ENCODE measurements at places on chromosomes 2 and 18.

GRCh38 chr2:187461294-187462261 lies 13.5 kb upstream of the CALCRL start:
- DNase-seq, result no peak

GRCh38 chr2:14884651-14885050 lies 252.1 kb downstream of the LRATD1 start:
- no peak for DNase-seq

DNA sequence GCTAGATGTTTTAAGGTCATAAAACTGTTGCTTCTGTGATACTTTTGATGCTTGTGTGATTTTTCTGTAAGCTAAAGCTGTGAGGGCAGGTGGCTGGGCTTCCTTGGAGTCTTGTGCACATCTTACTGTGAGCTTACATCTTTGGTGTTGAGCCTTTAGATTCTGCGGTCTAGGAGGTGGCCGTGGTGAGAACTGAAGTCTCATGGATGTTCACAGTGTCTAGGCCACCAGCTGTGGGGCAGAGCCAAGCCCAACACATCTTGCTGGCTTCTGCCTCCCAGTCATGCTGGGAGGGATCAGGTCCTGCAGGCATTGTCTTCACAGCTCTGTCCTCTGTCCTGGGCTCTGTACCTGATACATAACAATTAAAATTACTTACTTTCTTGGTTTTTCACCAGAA lies 219.7 kb upstream of the HS6ST1 start:
- no peak for DNase-seq

DNA sequence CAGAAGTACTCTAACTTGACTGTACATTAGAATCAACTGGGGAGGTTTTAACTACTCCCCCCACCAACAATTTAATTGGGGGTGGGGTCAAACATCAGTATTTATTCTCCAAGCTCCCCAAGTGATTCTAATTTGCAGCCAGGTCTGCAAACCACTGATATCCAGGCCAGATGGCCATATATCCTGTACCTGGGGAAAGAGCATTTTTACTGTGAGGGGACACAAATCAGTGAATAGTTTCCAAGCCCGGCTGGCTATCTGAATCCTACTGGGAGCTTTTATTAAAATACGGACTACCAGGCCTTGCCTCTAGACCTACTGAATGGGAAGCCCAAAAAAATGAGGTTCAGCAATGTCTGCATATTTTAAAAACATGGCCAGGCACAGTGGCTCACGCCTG lies 88.5 kb downstream of the TCF4 start:
- no peak for DNase-seq

GRCh38 chr18:6482198-6482977 lies 67.7 kb upstream of the L3MBTL4 start:
- DNase-seq, result no peak

DNA sequence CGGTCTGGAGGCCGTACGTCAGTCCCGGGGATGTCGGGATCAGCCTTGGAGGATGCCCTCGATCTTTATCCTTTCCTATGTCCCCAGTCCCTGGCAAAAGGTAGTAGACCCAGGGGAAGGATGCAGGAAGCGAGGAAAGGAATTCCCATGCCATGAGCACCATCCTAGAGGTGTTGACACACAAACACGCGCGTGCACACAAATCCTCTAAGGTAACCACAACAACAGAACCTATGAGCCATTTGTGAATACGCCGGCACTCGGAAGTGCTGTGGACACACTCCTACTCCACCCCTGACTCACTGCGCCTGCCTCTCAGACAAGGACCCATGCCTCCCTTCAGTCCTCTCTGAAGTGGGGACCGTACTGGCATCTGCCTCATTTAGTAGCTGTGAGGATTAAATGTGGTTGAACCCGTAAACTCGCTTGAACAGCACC lies 11.3 kb upstream of the MLPH start:
- no peak for DNase-seq

DNA sequence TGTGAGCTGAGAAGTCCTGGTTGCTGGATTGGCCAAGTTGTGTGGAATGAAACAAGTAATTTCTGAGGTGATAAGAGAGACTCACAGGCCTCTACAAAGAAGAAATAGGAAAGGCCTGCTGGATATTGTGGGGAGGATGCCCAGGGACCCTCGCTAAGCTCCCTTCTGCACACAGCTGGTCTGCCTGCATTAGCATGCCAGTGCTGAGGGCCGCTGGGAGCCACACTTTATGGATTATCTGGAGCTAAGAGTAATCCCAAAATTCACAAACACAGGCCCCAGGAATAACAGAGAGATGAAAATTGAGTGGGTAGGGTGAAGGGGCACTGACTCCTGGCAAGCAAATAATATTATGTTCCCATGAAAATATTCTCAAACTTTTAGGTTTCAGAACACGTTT lies 114.9 kb upstream of the SIX3 start:
- no peak for DNase-seq

GRCh38 chr18:13390196-13390595 lies 171.6 kb downstream of the LDLRAD4 start:
- DNase-seq, result no peak

DNA sequence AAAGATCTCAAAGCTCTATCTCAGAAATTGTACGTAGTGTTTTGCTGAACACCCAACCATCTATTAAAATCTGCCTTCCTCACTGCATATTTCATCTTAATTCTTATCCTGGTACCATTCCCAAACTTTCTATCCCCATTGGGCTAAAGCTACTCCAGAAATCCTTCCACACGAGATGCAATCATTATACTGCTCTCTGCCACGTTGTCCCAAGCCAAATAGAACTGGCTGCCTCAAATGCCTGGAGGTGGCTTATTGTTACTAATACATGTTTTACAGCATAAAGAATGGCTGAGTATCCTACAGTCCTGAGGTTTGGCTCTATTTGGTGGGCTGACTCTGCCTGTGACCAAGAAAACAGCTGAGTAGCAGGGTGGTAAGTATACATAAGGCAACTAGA lies 306.0 kb upstream of the ACVR2A start:
- DNase-seq, result no peak

DNA sequence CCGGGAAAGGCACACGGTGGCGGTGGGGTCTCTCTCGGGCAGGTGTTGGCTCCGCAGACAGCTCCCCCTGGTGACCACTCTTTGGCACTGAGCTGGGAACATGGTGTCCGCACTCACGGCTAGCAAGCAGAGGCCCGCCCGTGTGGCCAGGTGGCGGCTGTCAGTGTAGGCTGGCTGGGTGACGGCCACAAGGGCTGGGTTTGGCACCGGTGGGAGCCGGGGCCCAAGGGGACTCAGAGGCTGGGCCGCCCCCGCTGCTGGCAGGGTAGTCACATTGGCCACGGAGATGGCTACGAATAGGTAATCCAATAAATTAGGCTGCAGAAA lies 1071.7 kb downstream of the RPIA start:
- no peak for DNase-seq

- DNase-seq, result no peak
Measured at GRCh38 chr2:44838116-44838790, 103.2 kb upstream of the SIX3 start.

DNA sequence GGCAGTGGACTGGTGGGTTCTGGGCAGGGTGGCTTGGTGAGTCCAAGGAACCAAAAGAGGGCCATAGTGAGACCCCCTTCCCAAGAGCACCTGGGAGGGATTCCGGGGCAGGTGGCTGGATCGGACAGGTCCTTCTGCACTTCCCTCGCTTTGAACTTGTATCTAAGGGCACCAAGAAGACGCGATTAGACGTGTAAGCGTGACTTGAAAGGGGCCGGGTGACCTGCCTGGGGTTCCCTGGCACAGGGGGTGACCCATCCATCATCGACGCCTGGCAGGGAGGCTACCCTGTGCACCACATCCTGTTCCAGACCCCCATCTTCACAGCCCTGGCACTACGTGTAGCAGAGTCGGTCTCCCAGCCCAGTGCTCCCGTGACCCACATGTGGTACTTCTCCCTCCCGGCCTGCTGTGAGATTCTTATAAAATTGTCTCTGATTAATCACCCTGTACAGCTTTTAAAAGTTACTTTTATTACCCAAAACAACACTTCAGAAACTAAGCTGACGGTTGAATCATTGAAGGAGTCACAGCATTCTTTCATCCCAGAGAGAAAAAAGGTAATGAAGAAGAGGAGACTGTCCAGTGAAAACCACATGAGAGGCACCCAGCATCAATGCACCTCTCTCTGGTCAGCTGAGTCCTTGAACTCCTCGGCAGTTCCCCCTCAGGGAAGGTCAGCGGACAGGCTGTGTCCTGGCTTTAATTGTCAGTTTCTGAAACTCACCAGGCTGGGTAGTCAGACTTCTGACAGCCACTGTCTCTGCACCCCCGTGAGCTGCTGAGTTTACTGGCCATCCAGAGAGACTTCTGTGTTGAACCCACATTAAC lies 13.0 kb downstream of the SH3BP4 start:
- DNase-seq, result no peak

DNA sequence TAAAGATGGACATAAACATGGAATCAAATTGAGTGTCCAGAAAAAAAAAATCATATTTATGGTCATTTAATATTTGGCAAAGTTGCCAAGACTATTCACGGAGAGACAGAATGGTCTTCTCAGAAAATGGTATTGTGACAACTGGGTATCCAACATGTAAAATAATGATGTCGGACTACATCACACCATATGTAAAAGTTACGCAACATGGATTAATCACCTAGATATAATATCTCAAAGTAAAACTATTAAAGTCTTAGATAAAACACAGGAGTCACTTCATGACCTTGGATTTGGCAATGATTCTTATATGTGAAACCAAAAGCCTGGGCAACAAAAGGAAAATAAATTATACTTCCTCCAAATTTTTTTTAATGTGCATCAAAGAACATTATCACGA lies 1591.7 kb upstream of the DDX18 start:
- DNase-seq, result no peak

GRCh38 chr2:120419073-120419472 lies 73.1 kb downstream of the INHBB start:
- no peak for DNase-seq

- DNase-seq, result no peak
Measured at GRCh38 chr18:49861659-49862058, 48.3 kb upstream of the ACAA2 start.

GRCh38 chr2:28150236-28150915 lies 242.3 kb upstream of the FOSL2 start:
- no peak for DNase-seq

DNA sequence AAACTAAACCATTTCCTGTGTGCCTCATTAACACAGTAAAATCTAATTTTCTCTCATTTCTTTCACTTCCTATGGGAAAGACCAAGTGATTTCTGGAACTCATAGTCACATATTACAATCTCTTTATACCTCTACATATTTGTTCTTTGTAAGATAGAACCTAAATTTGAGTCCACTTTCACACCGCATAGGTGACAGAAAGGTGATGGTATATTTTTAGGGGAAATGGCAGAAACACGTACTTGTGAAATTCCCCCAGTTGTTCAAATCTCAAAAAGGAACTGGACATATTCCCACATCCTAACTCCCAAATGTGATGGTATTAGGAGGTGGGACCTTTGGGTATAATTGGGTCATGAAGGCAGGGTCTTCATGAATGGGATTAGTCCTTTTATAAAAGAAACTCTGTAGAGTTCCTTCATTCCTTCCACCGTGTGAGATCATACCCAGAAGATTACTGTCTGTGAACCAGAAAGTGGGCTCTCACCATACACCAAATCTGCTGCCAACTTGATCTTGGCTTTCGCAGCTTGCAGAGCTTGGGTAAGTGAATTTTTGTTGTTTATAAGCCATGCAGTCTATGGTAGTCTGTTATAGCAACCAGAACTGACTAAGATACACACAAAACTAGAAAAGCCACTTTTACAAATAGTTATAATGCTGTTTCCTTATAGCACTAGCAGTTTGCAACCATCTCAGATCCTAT lies 542.1 kb downstream of the DSC3 start:
- DNase-seq, result no peak

DNA sequence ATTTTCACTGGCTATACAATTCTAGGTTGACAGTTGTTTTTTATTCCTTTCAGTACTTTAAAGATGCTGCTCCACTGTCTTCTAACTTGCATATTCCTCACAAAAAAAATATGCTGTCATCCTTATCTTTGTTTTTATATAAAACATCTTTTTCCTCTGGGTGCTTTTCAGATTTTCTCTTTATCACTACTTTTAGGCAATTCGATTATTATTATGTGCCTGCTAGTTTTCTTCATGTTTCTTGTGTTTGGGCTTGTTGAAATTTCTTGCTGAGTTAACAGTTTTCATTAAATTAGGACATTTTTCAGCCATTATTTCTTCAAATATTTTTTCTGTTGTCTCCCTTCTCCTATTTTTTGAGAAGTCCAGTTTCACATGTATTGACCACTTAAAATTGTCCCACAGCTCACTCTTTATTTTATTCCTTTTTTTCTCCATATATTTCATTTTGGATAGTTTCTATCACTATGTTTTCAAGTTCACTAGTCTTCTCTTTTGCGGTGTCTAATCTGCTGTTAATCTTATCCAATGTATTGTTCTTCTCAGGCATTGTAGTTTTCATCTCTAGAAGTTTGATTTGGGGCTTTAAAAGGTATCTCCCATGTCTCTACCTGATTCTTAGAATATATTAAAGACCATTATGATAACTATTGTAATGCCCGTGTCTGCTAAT lies 205.1 kb upstream of the SIX3 start:
- DNase-seq, result no peak

GRCh38 chr2:6290217-6291015 lies 575.3 kb downstream of the CMPK2 start:
- no peak for DNase-seq

DNA sequence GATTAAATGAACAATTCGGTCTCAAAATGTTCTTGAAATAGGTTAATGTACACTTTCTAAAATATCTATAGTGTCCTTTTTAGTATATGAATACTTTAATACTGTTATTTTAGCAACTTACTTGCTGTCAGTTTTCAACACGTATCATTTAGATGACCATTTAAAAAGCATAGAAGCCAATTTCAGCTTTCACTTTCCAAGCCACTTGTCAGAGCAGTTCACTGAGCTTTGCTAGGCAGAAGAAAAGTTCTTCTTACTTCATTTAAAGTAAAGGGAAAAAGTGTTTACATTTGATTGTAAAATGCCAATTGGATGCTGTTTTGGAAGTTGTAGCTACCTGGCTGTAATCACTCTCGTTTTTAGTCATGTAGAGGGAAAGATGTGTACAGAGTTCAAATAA lies 126.0 kb downstream of the KCNH7 start:
- no peak for DNase-seq

- no peak for DNase-seq
Measured at GRCh38 chr2:26922405-26923188, 47.8 kb upstream of the MAPRE3 start.

DNA sequence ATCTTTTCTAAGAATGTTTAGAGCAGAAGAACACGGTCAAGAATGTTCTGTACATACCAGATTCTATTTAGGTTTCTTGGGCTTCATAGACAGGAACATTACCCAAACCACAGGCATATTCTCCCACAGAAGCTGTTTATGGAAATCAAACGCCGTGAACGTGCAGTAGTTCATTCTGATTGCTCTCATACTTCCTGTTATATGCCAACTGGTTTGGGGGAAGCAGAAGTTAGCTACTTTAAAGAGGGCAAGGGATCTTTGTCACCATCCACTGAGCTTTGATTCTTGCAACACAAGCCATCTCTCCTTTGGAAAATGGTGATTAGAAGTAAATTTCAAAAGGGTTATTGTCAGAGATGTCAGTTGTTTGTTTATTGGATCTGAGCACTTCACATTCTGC lies 182.2 kb upstream of the NRP2 start:
- no peak for DNase-seq

- no peak for DNase-seq
Measured at GRCh38 chr2:46306330-46306751, 9.1 kb downstream of the EPAS1 start.

- no peak for DNase-seq
Measured at GRCh38 chr2:152155209-152155608, 20.4 kb downstream of the STAM2 start.

Data from esophagus squamous epithelium (tissue), 5 donors.